Effector memory CD8-positive, alpha-beta T cell (primary cell): ENCODE measurements at places on chromosomes 6 and 20.

DNA sequence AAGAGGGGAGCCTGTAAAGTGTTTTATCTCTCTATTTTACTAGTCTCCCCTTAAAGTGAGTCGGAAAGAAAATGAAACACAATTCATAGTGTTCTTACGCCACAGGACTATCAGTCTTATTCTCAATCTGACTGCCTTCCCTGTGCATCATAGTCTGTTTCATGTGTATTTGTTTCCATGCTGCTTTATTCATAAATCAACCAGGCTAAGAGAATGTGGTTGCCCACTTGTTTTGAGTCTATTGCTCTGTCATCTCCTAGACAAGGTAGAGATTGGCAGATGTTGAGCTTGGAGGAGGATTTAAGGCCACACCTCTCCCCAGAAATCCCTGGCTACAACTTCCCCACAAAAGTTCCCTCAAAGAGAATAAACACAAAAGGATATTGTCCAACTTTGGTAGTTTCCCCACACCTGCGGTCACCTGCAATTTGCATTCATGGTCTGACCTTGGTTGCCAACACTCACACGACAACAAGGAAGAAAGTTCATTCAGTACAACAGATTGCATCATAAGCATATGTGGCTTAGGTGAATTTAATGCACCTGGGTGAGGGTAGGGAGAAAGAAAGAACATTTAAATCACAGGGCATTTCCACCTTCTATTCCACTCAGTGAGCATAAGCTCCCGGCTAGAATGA, 167.1 kb upstream of the FBXL4 start:
- no peak for DNase-seq

- DNase-seq, result no peak
These were observed 14.4 kb upstream of the RNF24 start for GRCh38 chr20:4029505-4030467.

- DNase-seq, result no peak
These were observed 8.0 kb upstream of the SIM1 start for GRCh38 chr6:100472674-100473073.

DNA sequence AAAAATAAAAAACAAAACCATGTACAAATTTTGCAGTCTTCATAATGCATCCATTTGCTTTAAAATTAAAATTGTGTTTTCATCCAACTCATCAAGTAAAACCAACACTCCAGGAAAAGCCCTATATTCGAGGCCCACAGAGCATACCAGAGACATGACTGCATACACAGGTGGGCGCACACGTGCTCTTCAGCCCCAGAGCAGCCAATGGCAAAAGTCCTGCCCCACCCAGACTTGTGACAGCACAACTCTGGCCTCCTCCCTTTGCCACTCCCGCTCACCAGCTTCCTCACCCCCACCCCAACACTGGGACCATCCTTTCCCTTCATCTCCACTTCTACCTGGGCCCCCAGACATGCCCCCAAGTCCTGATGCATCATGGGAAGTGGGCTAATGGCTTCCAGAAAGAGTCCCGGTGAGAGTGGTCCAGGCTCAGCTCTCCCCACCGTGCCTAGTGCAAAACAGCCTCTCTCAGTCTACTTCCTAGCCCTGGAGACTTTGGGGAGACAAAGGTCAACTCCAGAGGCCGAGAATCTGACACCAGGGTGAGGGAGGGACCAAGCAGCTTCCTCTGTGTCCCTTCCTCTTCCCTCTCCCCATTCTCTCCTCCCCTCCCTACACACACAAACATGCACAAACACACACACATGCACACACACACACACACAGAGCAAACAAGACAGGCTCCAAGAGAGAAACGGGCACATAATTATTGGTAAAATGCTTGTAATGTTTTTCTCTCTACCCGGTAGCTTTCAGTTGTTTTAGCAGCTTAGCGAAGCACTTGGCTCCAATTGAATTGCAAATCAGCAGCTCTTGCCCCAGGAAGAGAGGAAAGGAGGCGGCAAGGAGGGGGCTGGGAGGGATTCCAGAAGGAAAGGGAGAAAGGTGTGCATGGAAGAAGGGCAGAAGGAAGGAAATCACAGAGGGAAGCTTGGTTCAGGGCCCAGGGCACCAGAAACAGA, 14.3 kb downstream of the GRM4 start:
- no peak for DNase-seq

GRCh38 chr6:126077810-126078776, 91.8 kb downstream of the TRMT11 start:
- DNase-seq, result no peak

DNA sequence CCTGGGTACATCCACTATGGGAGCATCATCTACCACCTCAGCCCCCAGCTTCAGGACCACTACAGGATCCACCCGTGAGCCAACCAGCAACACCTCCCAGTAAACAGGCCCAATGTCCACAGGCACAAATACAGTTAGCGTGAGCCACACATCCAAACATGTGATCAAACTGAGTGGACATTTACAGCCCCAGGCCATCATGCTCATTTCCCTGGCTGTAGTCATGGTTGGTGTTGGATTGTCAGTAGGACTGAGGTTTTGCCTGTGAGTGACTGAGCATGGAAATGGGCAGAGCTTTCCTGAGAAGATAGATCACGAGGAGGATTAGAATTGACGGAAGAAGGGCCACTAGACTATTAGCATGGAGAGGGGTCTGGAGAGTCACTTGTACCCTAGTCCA, 10.7 kb upstream of the MUC21 start:
- no peak for DNase-seq

DNA sequence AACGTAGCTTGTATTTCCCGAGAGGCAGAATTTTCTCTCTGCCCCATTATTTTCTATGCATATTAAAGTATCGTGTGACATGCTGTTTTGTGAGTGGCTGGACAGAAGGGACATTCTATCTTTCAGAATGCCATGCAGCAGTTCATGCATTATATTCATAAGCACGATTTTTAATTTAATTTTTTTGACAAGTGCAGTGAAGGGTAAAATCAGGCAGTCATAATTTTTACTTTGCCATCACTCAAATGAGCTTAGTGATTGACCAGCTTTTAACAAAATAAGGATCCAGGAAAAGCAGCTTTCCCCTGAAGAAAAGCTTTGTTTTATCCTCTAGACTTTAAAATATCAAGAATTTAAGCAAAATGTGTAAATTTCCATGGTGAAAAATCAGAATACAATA, 673.3 kb downstream of the KIF16B start:
- DNase-seq, result no peak

DNA sequence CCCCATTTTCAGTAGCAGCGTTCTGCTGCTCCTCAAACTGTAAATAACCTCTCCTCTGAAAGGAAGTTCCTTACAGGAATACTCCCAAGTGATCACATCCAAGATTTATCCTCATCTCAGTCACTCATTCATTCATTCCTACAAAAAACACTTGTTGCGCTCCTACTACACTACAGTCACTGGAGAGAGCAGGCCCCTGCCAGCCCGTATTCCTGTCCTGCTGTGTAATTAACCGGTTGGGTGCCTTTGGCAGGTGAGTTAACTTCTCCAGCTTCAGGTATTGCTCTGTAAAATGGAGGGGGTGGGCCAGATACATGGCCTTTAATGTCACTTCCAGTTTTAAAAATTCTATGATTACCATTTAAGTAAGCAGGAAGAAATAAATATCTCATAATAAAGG, 15.0 kb upstream of the ZBTB24 start:
- DNase-seq, result no peak

DNA sequence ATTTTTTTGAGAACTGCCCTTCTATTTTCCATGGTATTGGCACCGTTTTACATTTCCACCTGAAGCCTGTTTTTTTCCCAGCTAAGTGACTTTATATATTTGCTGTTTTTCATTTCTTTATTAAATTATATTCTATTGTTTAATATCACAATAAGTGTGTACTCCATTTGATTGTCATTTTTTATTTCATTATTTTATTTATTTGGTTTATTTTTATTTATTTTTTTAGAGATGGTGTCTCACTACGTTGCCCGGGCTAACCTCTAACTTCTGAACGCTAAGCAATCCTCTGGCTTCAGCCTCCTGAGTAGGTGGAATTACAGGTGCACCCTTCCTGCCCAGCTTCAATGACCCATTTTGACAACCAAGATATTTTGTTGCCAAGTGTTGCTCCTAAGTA, 202.6 kb downstream of the SIM1 start:
- DNase-seq, result no peak

DNA sequence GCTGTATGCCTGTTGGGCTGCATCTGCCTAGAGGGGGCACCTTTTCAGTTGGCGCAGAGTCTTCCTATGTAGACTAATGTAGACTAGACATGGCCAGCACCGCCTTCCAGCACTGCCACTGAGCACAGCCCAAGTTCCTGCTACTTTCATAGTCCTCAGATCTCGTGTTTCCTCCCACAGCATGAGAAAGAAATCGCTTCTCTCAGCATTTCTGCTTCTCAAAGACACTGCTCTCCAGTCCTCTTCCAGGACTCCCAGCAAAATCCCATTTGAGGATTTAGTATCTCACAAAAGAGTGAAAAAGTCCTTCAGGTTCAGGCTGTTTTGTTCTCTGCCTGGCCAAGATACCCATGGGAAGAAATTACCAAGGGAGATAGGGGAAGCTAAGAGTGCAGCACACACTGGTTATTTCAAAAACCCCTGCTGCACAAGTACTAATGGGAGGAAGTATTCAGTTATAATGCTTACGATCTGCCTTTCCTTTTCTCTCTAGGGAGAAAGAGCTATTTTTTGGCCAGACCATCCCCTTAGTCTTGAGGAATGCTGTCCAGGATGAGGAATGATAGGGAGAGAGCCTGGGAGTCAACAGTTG, 35.7 kb downstream of the OGFRL1 start:
- no peak for DNase-seq

DNA sequence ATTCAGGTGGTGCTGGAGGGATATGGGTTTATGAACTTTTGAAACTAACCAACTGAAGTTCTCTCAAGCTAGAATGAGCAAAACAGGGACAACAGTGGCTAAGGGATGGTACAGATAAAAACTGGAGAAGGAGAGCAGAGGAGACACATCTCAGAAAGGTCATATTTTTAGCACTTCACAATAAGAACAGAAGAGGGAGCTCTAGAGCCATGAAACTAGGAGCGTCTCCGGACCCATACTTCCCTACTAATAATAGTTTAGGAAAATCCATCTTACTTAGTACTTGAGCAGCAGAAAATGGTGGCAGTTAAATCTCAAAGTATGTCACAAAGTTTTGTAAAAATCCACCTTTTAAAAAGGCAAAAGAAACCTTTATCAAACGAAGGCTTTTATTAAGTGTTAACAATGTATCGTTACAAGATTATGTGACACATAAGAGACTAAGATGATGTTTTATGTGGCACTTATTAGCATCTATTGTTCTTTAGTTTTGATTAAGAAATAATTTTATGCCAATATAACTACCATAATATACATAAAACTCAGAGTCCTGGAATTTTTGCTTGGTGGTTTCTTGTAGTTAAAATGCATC, 278.6 kb downstream of the TBC1D32 start:
- DNase-seq, result no peak

- DNase-seq, result no peak
These were observed 4.9 kb downstream of the ADGRB3 start for GRCh38 chr6:68639826-68640490.

- no peak for DNase-seq
These were observed 29.9 kb downstream of the FBXO5 start for GRCh38 chr6:152952866-152953509.

- no peak for DNase-seq
These were observed 3.7 kb downstream of the SAYSD1 start for GRCh38 chr6:39111280-39111679.

DNA sequence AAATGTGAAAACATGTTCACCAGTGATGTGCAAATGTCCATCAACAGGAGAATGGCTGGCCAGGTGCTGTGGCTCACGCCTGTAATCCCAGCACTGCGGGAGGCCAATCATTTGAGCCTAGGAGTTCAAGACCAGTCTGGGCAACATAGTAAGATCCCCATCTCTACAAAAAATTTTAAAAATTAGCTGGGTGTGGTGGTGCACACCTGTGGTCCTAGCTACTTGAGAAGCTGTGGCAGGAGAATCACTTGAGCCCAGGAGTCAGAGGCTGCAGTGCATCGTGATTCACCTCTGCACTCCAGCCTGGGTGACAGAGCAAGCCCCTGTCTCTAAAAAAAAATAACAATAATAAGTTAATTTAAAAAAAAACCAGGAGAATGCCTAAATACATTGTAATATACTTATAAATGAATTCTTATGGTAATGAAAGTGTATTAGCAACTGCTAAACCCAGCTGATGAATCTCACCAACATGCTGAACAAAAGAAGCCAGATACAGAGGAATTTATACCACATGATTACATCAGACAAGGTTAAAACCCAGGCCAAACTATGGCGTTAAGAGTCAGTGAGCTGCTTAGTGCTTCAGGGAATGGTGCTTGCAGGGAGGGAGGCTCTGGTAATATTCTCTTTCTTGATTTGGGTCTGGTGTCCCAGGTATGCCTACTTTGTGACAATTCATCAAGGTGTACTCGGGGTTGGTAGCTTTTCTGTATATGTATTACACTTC, 36.4 kb downstream of the RPP40 start:
- no peak for DNase-seq

DNA sequence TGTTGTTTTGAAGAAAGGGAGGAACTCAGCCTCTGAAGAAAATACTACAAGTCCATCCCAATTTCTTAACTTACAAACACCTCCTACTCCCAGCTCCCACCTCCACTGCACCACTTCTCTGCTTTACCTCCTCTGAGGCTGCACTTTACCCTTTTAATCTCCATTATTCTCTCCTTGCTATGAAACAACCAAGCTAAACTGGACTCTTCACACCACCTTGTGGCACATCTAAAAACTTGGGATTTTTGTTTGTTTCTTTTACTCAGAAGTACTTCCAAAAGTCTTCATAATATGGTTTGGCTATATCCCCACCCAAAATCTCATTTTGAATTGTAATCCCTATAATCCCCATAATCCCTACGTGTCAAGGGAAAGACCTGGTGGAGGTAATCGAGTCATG, 142.2 kb downstream of the MOXD1 start:
- no peak for DNase-seq

GRCh38 chr20:32449057-32449889, 91.1 kb downstream of the ASXL1 start:
- DNase-seq, result no peak

DNA sequence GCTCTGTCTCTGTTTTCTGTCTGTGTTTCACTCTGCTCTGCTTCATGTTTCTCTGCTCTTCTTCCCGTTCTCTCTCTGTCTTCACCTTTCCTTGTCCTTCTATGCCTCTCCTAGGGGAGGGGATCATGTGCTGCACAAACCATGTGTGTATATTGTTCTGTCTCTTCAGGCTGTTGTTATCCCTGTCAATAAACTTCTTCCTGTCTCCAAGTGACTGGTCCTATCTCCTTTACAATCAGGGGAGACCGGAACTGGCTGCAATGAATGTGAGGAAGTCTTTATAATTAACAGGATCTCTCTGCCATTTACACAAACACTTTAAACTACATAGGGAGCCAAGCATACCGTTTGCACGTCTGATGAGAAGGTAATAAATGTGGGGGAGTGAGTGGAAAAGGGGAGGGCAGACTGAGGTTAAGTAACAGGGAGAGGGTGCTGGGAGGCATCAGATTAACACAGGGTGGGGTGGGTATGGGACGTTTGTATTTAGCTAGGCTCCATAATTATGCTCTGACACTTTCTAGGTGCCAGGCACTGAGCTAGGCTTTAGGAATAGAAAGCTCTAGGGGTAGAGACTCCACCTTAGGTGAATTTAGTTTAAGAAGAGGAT, 626.1 kb downstream of the DHX35 start:
- DNase-seq, result no peak

- no peak for DNase-seq
These were observed 514.0 kb upstream of the BTBD3 start for GRCh38 chr20:11403711-11404110.
